ENCODE measurements at places on chromosomes 4 and X.

DNA sequence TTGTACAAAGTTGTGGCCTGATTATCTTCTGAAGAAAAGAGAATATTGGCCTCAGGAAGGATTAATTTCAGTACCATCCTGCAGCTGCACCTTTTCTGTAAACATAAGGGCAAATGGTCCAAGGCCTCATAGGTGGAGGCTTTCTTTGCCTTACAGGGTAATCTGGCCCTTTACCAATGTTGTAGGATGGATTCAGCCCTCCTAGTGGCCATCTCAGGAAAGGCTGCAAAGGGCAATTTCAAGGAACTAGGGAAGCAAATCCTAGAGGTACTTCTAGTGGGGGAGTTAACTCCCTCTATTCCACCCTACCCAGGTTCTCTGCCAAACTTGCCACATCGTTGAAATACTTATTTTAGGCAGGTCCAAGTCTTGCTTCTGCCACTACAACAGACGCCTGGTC, 57.6 kb downstream of the UGT2B11 start:
- DNase-seq = no peak

DNA sequence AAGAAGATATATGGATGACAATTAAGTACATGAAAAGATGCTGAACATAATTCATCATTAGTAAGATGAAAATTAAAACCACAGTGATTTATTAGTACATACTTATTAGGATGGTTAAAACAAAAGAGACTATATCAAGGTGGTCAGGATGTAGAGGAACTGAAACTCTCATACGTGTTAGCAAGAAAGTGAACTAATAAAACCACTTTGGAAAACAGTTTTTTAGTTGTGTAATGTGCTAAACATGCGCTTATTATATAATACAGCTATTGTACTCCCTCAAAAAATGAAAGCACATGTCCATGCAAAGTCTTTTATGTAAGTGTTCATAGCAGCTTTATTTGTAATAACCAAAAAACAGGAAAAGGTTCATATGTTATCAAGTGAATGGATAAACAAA, 89.9 kb upstream of the KCTD8 start:
- DNase-seq = no peak

GRCh38 chr4:8860892-8861575, 10.6 kb downstream of the HMX1 start:
- no peak for DNase-seq

DNA sequence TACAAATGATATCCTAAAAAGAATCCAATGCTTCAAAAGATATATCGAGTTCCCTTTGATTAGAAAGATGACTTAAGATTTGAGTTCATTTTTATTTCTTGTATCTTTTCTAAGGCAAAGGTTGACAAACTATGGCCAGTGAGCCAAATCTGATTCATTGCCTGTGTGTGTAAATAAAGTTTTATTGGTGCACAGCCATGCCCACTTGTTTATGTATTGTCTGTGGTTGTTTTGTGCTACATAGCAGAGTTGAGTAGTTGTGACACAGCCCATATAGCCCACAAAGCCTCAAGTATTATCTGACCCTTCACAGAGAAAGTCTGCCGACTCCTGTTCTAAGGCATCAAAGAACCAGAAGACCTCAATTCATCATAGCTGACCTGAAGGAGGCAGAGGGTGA, 32.2 kb upstream of the EIF1AX start:
- DNase-seq = no peak

DNA sequence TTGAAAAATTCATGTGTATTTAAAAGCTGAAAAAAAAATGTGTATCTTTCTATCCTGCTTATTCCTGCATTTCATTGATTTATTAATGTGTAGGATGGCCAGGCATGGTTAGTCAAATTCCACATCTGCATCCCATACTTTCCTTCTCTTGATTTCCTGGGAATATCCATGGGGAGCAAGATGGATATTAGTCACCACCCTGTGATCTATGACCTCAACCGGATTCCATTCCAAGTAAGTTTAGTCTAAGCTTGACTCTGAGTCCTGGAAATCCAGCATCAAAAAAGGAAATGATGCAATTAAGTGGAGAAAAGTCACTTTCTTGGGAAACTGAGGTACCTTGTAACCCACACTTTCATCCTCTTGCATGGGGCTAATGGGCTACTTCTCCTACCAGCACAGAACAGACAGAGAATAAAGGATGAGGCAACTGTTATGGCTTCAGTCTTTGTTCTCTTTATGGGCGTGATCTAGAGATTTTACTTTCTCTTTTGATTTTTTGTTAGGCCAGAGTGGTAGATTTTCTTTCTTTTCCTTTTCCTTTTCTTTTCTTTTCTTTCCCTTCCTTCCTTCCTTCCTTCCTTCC, 17.1 kb upstream of the BEX4 start:
- DNase-seq = no peak

Measured in stimulated activated CD8-positive, alpha-beta memory T cell treated with anti-CD3 and anti-CD28 coated beads, Interleukin-7, amount 100 ng/mL, for 1 hour (primary cell).